ENCODE measurements at places on chromosomes 2 and 18.

- DNase-seq, result no peak
These were observed 6.2 kb upstream of the MCM6 start for GRCh38 chr2:135882415-135882814.

DNA sequence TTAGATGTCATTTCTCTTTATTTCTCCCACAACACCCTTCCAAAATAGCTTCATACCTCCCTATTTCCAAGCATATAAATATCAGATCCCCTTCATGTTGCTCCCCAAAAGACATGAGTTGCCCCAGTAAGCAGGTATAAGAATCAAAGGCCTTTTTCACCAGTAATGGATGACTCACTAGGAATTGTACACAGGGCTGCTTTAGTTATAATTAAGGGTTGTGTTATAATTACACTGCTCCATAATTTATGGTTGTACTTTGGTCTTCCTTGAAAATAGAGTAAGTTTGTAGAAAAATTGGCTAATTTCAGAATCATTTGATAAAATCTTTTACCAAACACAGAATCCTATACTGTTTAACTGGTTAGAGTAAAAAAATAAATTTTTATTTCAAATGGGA is 8.8 kb upstream of the AQP4 start:
- no peak for DNase-seq

- no peak for DNase-seq
These were observed 77.5 kb upstream of the ZFP36L2 start for GRCh38 chr2:43303889-43304288.

- no peak for DNase-seq
These were observed 25.5 kb downstream of the ST8SIA5 start for GRCh38 chr18:46731316-46731715.

GRCh38 chr2:114651933-114652332 is 209.5 kb downstream of the DPP10 start:
- DNase-seq, result no peak

DNA sequence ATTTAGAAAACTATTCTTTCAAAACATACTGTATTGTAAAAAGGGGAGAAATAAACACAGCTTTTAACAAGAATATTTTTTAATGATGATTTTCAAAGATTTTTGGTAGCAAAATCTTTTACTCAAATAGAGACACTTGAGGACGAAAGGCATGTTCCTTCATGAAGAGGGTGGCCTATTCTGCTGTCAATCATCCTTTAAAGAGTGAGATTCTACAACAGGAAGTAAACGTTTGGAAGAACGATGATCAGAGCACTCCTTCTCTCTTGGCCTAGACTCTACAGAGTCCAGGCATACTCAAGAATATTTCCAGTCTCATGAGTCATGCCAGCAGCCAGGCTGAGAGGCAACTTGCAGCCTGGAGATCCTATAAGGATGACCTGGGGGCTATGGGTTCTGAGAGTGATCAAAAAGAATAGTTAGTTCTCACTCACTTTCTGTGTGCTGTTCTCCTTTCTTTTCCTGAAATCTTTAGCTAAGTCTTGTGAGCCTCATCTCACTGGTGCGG is 62.4 kb upstream of the TCF4 start:
- DNase-seq, result no peak

DNA sequence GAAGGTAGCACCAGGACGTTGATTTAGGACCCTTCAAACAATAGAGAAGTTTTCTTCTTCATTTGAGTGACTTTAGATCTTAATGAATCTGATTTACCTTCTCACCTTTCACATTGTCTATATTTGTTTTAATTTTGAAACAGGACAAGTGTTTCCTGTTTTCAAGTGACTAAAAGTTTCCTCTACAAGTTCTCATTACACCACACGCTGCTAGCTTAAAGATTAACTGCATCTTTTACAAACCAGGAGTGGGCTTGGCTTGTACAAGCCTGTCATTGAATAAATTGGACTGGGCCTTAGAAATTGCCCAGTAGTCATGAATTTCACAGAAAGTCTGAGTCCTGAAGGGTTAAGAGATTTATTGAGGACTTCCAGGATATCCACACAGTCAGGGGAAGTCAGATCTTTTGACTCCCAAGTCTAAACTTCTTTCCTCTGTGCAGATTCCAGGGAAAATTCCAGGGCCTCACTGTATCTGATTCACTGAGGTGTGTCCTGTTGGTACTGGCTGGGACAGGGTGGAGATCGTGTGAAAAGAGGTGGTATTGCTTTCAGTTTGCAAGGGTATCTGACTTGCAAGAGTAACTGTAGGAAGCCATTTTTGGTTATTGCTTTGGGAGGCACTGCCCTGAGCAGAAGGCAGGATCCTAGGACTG is 3.4 kb downstream of the SGPP2 start:
- DNase-seq, result no peak

DNA sequence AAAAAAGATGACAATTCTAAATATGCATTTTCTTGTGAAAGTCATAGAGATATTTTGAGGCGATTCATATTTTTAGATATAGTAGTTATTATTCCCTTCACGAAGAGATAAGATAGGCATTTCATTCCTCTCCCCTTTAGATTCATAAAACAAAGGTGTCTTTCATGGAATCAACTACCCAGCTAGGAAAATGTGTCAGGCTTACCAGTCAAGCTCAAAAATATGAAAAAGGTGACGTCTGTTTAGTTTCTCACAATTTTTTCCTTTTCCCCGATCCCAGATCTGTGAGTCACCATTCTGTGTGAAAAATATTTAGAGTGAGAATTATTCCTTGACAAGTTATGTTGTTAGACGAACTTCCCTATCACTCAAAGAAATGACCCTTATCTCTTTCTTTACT is 95.4 kb upstream of the FN1 start:
- DNase-seq, result no peak

Measured in sciatic nerve (tissue), 2 donors.